ENCODE measurements at places on chromosomes 12 and 14.
A peak's percentile ranks its signal among the peaks of the same experiment; 100 is the strongest.

DNA sequence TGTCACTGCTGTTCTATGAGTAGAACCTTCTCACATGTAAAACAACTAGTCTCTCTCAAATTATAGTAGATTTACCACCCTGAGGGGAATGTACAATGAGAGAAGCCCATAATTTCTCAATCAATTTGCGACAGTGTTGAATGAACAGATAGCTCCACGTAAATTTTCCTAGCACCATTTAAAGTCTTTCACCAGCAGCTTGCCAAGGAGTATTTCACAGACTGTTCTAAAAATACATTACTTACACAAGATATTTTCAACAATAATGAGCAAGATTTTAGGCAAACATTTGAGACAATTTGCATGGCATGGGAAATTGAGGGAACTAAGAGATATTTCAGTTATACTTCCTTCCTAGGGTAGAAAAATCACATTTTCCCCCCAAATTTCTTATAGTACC, 151.6 kb downstream of the KICS2 start:
- DNase-seq = no peak

- DNase-seq = no peak
These were observed 59.9 kb downstream of the ZFYVE21 start for GRCh38 chr14:103775506-103775905.

GRCh38 chr12:3092764-3093163, 15.6 kb downstream of the TSPAN9 start:
- DNase-seq = no peak

DNA sequence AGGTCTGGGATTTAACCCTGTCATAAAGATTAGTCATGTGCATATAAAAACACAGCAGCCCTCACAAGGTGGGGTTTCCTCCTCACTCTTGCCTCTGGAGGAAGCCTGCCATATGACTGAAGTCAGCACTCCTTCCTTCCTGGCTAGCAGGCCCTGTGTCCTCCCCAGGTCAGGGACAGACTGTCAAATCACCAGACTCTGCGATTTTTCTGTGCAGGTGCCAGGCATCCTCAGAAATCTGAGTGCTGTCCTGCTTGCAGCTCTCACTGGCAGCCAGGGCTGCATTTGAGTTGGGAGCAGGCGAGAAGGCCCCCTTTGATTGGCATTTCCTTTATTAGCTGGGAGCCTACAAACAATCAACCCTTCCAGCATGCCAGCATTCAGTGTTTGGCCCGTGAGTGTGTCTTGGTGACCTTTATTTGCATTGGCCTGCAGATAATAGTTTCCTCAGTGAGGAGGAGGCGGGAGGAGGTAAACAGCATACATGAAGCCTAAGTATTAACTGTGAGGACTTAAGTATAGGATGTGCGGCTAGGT, 183.8 kb upstream of the ARHGAP5 start:
- DNase-seq = no peak

GRCh38 chr14:34804933-34805332, 70.2 kb downstream of the BAZ1A start:
- DNase-seq = no peak

GRCh38 chr12:29556363-29556762, 58.9 kb upstream of the OVCH1 start:
- DNase-seq = no peak

- no peak for DNase-seq
These were observed 344.1 kb upstream of the PDE3A start for GRCh38 chr12:20024194-20024593.

DNA sequence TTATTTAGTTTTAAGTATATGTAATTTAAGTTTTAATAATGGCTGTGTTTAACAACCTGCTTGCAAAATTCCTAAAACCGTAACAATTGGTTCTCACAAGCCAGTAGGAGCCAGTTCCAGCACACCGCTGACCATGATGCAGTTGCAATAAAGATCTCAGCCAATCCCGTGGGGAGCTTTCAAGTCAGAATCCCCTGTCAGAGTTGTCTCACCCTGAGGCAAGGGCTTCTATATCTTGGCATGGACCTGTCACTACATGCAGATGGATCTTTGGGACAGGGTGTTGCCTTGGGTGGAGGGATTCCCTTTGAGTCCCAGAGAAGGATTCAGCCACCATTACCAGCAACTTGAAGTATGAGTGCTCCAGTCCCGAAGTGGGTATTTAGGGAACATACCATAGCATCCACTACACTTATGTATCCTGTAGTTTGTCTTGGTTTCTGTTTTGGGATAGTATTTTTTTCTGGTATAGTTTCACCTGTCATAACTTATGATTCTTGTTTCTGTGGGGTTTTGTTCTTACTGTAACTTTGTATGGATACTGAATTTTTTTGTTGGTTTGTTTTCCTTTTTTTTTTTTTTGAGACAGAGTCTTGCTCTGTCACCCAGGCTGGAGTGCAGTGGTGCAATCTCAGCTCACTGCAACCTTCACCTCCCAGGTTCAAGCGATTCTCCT, 30.1 kb upstream of the LIMA1 start:
- DNase-seq = no peak

- no peak for DNase-seq
These were observed 485.0 kb downstream of the PRKD1 start for GRCh38 chr14:29442696-29443095.

- no peak for DNase-seq
These were observed 61.9 kb downstream of the ABCC9 start for GRCh38 chr12:21879312-21879711.

DNA sequence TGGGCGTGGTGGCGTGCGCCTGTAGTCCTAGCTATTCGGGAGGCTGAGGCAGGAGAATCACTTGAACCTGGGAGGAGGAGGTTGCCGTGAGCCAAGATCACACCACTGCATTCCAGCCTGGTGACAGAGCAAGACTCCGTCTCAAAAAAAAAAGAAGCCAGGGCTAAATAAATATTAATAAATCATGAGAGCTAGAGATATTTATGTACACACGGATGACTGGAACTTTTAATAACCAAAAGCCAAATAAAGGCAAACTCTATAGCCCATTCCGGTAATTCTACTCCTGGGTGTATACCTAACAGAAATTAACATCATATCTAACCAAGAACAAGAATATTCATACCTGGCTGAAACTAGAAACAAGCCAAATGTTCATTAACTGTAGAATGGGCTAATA, 7.7 kb upstream of the TRAFD1 start:
- DNase-seq = no peak

DNA sequence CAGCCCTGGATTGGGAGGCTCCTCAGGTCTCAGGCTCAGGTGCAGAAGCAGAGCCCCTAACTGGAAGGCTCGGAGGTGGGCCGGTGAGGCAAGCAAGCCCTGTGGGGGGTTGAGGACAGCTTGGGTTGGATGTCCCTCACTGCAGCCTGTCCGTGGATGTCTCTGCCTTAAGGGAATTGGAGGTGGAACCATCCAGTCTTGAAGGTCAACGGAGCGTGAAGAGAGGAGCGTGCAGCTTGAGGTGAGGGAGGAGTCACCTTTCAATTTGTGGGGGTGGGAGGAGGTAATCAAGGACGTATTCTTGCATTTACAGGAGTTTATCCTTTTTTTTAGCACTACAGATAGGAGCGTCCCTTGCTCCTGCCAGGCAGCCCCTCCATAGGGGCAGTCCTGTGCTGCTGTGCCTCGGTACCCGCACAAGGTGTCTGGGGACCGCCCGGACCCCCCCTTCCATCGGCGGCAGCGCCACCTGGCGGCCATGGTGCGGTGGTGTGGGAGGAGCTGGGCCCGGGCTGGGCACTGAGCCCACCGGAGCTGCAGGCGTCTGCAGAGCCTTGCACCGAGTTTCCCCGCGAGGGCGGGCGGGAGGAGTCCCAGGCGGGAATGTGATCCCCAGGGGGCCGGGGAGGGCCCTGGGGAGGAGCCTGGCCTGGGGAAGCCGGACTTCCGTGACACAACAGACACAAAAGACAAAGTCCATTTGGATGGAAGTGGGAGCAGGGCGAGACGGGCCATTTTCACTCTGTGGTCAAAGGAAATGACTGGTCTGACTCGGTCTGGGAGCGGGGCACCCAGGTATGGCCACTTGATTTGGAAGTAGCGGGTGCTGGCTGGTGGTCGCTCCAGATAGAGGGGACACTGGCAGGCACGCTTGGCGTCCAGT, 864 bp downstream of the DNAJC22 start:
- DNase-seq = peak; percentile 39
